ENCODE measurements at places on chromosomes 2 and 18.

GRCh38 chr2:59706729-59707128 lies 846.7 kb downstream of the BCL11A start:
- DNase-seq = no peak

DNA sequence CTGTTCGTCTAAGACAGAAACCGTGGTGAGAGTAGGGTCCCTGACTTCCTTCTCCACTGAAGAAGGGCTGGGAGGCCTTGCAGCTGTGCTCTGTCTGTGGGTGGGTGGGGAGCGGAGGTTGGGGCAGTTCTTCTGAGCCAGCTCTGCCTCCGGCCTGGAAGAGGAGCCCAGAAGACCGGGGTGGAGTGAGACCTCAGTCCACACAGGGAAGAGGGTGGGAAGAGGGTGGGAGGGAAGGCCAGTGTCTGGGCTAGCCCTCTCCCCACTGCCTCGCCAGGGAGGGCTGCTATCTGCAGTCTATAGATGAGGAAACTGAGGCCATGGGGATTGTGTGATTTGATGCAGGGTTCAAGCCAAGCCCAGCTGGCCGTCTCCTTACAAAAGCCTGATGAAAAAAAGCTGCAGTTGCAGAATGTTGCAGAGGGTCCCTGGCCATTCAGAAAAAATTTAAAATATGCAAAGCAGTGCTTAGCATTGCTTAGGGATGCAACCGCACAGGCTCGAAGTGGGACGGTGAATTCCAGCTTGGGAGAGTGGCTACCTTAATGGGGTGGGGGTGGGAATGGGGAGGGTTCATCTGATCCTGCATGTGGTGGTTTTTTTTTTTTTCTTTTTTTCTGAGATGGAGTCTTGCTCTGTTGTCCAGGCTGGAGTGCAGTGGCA lies 181.6 kb upstream of the HS6ST1 start:
- DNase-seq = no peak

GRCh38 chr2:128594953-128595677 lies 276.4 kb upstream of the HS6ST1 start:
- peak; percentile 6 for DNase-seq

GRCh38 chr18:12397793-12398192 lies 9.9 kb upstream of the PRELID3A start:
- DNase-seq = no peak

- no peak for DNase-seq
These were observed 2.5 kb downstream of the PID1 start for GRCh38 chr2:229268626-229269025.

GRCh38 chr2:108199726-108200125 lies 40.0 kb upstream of the SULT1C3 start:
- no peak for DNase-seq

- no peak for DNase-seq
These were observed 10.4 kb upstream of the CAVIN2 start for GRCh38 chr2:191857259-191857805.

DNA sequence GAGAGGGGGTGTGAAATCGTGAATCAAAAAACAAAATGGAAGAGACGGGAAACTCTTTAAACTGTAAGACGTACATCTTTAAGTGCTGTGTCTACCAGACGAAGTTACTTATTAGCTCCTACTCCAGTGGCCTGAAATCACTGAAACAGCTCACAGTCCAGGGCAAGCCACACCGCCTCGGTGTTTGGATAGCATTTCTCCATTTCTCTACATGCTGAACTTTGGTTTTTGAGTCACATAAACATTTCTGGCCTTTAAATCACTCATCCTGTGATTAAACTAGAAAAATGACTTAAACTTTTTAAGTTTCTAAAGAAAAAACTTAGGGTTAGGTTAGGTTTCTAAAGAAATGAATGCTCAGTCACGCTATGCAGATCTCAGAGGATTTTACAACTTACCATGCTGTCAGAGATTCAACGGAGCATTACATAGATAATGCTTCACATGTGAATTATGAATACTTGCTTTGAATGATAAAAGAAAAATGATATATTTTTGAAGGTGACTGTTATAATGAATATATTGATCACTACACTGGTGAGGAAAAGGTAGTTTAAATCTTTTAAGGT lies 138.4 kb downstream of the MBP start:
- no peak for DNase-seq

- DNase-seq = no peak
These were observed 19.3 kb upstream of the MGAT5 start for GRCh38 chr2:134234535-134234934.

GRCh38 chr2:107025291-107025857 lies 139.4 kb upstream of the ST6GAL2 start:
- no peak for DNase-seq

DNA sequence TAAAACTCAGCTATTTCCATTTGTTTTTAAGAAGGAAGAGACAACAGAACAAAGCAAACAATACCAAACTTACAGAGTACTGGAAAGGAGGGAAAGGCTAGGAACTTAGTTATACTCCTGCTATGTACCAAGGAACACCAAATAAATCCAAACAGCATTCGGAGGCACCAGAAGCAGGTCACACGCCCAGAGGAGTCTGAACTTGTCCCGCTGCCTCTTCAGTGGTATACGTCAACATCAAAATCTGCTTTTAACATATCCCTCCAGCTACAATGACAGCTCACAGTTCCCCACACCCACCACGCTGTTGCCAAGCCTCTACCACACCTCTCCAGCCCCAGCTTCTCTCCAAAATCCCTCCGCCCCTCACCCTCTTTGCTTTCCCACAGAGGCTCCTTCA lies 17.3 kb downstream of the C2orf76 start:
- no peak for DNase-seq

- no peak for DNase-seq
These were observed 15.1 kb downstream of the CYS1 start for GRCh38 chr2:10064932-10065772.

DNA sequence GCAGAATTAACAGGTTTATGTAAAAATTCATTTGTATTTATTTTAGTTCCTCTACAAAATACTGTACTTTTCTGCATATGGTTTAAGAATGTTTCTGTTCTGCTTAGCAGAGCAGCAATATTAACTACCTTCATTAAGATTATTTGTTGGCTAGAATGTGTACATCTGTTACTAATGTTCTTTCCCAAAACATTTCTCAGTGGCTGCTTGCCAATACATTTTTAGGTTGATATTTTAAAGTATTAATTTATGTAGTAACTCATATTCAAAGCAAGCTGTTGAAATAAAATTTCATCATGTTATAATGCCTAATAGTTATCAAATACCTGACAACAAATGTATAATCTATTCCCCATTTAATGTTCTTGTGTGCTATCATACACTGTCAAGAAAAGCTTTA lies 40.3 kb downstream of the PRKD3 start:
- no peak for DNase-seq

DNA sequence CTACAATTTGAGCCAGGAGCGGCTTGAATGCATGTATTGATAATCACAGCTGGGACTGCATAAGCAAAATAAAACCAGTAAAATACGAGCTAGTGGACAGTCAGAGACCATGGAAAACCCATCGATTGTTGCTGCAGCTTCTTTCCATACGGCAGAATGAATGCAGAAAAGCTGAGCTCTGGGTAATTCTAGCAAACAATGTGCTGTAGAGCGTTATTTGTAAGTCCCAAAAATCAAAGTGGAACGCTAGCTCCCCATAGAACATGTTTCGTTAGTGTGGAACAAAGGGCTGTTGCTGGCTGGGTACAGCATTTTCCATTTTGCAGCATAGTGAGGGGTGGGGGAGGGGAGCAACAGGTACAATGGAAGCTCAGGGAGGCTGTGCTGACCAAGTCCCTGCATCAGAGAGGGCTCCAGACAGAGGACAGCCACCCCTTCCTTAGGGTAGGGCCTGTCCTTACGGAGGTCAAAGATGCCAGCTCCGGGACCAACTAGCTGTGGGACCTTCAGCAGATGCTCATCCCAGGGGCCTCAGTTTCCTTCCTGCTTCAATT lies 74.1 kb downstream of the BOD1L2 start:
- no peak for DNase-seq

GRCh38 chr2:117562654-117563053 lies 251.8 kb upstream of the DDX18 start:
- no peak for DNase-seq

DNA sequence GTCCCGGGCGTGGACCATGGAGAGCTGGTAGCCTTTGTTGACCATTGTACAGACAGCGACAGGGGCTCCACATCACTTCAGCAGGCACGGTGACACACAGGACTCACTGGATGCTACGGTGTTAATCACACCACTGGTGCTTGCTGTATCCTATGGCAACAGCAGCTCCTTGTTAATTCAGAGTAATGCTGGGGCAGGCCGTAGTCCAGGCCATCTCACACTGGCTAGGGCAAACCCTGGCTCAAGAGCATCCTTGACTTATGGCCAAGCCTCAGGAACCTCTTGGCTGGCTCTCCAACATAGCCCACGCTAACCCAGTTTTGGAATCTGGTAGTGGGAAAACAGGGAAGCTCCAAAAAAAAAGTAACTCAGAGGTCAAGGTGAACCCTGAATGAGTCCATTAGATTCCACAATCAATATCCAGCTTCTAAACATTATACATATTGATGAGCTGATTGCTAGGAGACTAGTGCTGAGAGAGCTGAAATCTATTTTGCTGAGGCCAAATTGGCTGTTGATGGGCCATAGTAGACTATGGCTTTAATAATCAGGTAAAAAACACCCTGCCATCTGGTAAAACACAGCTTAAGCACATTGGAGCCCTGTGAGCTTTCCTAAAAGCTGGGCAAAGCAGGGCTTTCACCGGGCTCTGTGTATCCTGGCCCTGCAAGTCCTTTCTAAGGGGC lies 253.6 kb downstream of the PRKCE start:
- peak; percentile 86 for DNase-seq

DNA sequence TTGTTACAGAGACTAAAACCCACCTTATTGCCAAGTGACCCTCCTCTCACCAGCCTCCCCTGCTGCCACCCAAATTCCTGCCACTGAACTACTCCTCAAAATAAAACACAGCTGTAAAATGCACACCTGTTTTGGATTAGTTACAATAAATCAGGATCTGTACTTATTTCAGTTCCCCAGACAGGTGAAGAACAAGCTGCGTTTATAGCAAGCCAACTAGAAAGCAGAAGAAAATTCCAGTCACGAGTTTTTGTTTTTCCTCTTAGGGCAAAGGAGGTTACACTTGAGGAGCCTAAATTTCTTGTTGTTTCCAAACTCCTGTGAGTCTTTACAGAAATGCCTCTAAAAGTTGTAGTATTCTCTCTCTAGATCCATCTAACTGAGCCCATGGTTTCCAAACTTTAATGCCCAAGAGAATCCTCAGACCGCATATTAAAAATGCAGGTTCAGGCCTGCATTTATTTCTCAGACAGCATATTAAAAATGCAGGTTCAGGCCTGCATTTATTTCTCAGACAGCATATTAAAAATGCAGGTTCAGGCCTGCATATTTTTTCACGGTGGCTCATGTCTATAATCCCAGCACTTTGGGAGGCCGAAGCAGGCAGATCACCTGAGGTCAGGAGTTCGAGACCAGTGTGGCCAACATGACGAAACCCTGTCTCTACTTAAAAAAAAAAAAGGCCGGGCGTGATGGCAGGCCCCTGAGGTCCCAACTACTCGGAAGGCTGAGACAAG lies 62.2 kb downstream of the ALPK2 start:
- no peak for DNase-seq

GRCh38 chr2:112718863-112719370 lies 1.9 kb upstream of the NT5DC4 start:
- no peak for DNase-seq

DNA sequence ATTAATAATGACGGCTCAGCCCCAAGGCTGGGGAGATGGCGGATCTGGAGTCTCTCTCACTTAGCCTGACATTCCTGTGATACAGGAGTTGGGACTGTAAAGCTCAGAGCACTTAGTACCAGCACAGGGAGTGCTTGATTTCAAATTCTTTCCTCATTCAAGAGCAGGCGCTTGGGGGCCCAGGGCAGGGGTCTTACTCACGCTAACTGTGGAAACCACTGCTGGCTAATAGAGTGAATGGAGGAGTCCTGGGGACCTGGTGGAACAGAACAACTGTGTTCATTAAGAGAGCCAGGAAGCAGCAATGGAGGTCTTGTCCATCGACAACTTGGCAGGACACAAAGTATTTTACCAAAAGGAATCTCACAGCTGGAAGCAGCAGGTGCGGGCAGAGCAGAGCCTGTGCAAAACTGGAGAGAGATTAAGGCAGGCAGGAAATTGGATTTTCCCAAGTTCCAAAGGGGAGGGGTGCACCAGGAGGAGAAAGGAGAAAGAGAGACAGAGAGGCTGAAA lies 358.9 kb downstream of the TNS1 start:
- DNase-seq = no peak

DNA sequence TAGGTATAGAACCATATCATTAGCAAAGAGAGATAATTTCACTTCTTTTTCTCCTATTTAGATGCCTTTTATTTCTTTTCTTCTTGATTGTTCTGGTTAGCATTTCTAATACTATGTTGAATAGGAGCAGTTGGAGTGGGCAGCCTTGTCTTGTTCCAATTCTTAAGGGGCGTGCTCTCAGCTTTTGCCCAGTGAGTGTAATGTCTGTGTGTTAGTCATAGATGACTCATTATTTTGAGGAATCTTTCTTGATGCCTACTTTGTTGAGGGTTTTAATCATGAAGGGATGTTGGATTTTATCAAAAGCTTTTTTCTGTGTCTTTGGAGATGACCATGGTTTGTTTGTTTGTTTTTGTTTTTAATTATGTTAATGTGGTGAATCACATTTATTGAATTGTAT lies 1453.1 kb upstream of the SLC39A10 start:
- DNase-seq = no peak

GRCh38 chr2:161321944-161322648 lies 13.9 kb downstream of the PSMD14 start:
- no peak for DNase-seq

DNA sequence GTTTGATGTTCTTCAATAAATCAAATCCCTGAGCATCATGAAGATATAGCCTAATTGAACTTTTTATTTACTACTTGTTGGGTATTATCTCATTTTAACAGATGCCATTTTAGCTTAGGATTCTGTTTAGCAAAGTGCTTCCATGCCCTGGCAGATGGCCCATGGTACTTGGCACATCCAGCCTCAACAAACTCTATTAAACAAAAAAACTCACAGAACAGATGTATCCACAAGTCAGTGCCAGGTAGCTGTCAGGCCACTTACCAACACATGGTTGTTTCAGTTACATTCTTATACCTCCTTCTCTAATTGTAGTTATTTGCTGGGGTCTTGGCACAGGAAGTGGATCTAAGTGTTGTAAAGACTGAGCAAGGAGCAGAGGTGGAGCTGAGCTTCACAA lies 29.6 kb downstream of the GAD1 start:
- no peak for DNase-seq

- DNase-seq = no peak
These were observed 551.8 kb upstream of the SOX11 start for GRCh38 chr2:5140347-5140746.

GRCh38 chr2:84280873-84281272 lies 178.2 kb downstream of the SUCLG1 start:
- no peak for DNase-seq

- no peak for DNase-seq
These were observed 9.4 kb downstream of the CASP8 start for GRCh38 chr2:201269764-201270163.

DNA sequence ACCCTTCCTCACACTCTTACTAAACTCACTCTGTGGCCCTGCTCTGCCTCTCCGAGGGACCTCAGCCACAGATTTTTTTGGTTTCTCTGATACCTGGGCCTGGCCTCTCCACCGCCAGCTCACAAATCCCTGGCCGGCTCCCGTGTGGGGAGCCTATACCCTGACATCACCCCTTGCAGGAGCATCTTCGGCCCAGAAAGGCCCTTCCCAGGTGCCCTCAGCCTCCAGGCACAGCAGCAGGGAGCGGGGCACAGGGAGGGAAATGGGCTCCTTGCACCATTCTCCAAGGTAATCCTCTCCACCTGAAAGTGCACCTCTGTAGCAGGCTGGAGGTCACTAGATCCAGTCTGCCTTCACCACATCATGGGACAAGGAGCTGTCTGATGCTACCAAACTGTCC lies 43.2 kb downstream of the CRACDL start:
- DNase-seq = no peak

- DNase-seq = no peak
These were observed 988.3 kb upstream of the GYPC start for GRCh38 chr2:125667630-125668029.
